ENCODE measurements at places on chromosomes 2 and 18.
A peak's percentile ranks its signal among the peaks of the same experiment; 100 is the strongest.

DNA sequence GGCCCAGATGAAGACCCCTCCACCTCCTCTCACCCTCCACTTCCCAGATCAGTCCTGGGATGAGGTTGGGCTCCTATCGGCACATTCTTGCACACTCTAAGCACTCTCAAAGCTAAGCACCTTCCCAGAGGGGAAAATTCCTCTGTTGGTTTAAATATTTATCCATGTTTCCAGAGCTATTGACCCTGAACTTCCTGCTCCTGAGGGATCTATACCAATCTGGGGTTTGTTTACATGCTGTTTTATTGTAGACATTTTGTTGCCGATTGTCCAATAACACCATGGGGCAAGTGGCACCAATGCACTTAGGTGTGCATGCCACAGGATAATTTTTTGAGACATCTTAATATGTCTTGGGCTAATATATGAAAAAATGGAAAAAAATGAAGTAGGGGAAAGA is 476.2 kb downstream of the SLC4A3 start:
- no peak for DNase-seq

- DNase-seq, result no peak
Measured at GRCh38 chr2:239159476-239159911, 241.3 kb downstream of the HDAC4 start.

GRCh38 chr2:46951290-46952064 is 35.9 kb upstream of the MCFD2 start:
- no peak for DNase-seq

DNA sequence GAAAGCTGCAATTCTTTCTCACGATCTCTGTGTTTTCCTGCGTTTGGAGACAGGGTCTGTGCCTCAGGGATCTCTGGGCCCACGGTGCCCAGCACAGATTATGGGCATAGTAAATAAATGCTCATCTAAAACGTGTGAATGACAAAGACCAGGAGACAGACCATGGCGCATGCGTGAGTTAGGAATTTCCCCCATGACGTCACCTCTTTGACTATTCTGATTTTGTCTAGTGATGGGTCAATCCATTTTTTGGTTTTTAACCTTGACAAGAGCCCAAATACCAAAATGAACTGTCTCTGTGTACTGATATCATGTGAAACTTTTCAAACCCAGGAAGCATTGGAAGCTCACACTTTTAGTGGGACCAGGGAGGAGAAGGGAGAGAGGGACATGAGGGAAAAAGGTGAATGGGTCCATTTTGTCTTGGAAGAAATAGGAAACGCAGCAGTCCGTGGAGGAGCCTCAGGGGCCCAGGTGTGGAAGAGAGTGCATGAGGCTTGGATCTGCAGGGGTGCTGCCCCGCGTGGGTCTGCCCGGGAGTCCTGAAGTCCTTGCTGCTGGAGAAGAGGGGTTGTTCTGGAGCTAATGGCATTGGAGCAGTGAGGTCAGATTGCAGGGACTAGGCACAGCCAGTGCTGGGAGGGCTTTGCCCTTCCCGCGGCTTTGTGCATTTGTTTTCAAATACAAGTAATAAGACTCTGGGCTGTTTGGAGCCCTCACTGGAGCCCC is 172.2 kb downstream of the ASB1 start:
- DNase-seq, result no peak

- DNase-seq, result no peak
Measured at GRCh38 chr18:64254399-64255093, 105.7 kb upstream of the LINC00305 start.

DNA sequence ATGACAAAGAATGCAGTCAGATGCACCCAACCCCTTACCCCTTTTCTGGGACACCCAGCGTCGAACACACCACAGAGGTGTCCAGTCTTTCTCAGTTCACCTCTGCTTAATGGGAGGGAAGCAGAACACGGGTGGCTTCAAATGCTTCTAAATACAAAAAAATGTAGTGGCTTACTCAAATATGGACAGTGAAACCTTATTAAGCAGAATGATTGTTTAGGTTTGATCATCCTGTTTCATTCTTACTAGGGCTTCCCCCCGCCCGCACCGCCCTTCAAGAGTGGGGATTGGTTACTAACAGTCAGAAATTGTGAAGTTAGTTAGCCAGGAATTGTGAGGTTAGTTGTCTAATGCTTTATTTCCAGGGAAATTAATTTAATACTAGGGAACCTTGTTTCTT is 21.6 kb downstream of the ATG16L1 start:
- no peak for DNase-seq

- no peak for DNase-seq
Measured at GRCh38 chr2:26473796-26474195, 4.1 kb downstream of the OTOF start.

GRCh38 chr2:45768208-45768607 is 116.7 kb downstream of the PRKCE start:
- DNase-seq, result no peak

DNA sequence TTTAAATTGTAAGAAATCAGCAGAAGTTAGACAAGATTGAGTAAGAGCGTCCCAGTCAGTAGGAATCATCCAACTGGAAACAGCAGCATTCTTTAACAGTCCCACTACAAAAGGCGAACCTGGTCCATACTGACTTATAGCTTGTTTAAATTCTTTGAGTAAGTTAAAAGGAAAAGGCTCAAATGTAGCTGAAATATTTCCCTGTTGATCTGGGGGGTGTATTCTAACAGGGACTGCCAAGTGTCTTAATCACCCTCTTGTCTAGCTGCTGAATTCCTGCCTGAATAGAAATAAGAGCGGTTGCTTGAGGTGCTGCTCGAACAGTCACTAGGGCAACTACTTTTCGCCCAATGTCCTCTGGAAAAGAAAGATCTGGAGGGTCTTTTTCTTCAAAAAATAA is 56.4 kb upstream of the FMNL2 start:
- no peak for DNase-seq

DNA sequence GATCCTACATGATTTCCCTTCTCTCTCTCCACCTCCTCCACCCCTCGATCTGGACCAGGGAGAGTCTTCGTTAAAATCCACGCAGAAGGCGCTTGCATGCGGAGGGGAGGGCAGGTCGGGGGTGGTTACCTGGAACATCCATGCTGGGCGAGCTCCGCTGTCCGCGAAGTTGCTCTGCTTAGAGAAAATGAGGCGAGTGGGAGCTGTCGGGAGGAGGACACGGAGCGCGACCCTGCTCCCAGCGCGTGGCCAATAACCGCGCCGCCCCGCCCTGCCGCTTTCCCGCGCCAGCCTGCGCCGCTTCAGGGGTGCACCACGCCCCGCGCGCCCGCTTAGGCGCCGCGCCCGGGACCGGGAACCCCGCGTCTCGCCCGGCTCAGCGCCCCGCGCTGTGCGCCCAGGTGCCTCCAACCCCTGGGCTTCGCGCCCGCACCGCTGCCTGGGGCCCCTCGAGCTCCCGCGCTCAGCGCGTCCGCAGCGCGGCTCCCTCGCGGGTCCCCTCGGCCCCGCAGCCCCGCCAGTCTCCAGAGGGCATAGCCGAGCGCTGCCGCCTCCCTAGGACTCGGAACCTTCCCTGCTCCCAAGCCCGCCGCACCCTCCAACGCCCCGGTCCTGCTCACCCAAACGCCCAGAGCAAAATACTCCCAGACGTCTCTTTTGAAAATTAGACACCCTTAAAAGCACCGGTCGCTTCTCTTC is 636 bp downstream of the CBLN2 start:
- no peak for DNase-seq

DNA sequence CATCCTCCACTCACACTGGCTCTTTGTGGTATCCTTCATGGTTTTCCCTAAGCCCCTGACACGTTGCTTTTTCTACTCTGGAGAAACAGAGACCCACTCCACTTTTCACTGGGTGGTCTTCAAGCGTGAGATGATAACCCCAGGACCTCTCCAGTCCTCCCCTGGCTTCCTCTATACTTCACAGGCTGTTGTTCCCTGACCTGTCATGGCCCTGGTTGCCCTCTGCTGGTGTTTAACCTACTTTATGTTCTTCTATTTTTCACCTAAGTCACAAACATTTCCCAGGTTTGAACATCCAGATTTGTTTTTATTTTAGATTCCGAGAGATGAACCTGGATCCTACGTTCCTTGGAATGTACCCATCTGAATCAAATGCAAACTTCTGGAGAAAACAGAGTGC is 84.5 kb downstream of the AOX1 start:
- no peak for DNase-seq

DNA sequence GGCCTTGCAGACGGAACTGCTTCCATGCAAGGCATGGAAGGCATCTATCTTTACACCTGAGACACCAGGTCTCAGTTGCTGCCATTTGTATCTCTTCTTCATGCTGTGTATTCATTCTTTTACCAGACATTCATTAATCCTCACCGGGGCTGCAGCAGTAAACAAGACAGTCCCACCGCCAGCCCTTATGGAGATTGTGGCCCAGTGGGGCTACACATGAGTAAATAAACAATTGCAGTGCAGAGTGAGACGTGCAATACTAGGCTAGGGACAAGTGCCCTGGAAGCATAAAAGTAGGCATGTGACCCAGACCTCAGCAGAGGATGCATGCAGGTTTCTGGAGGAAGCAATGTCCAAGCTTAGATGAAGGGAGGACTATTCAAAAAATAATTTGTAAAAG is 497.6 kb upstream of the KLHL29 start:
- DNase-seq, result no peak

- DNase-seq, result no peak
Measured at GRCh38 chr2:218691234-218691633, 19.3 kb downstream of the STK36 start.

- no peak for DNase-seq
Measured at GRCh38 chr2:72023678-72024390, 123.8 kb downstream of the CYP26B1 start.

GRCh38 chr2:240392084-240392947 is 43.1 kb upstream of the GPC1 start:
- DNase-seq, result no peak

GRCh38 chr2:53987336-53987921 is 16.6 kb upstream of the PSME4 start:
- peak; percentile 24 for DNase-seq

GRCh38 chr18:25348386-25349130 is 3.4 kb downstream of the ZNF521 start:
- peak; percentile 41 for DNase-seq

DNA sequence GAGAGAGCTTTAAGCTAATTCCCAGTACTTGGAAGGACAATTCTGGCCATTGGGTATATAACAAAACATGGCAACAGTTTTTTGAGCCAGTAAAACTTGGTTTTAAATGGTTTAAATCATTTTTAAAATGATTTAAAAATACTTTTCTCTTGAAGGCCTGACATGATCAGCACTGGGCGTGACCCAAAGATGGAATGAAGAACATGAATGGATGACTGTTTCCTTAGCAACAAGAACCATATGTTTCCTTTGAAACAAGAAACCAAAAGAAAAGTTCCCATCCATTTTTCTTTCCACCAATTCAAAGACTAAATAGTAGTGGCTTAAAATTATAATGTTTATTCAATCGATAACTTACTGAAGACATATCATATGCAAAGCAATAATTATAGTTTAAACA is 348.3 kb upstream of the FIGN start:
- DNase-seq, result no peak

GRCh38 chr18:34659579-34660517 is 50.2 kb upstream of the DTNA start:
- DNase-seq, result peak; percentile 77

- no peak for DNase-seq
Measured at GRCh38 chr2:196409376-196409775, 230.1 kb upstream of the CCDC150 start.

- peak; percentile 40 for DNase-seq
Measured at GRCh38 chr2:8229546-8229986, 452.3 kb upstream of the ID2 start.

DNA sequence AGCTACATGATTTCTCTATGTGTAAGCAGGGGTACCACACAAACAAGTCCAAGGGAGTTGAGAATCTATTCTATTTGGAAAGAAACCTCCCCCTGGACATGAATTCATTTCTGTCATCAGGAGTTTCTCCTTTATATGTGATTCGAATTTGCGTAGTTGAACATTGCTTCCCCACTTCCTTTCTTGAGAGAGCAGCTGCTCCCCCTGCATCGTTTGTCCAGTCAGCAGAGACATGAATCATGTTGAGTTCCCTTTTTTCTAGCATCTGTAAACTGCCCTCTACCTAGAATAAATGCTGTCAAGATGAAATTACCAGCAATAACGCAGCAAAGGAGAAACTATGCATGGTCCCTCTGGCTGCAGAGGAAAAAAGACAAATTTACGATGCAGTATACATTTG is 73.8 kb downstream of the KIF5C start:
- no peak for DNase-seq

DNA sequence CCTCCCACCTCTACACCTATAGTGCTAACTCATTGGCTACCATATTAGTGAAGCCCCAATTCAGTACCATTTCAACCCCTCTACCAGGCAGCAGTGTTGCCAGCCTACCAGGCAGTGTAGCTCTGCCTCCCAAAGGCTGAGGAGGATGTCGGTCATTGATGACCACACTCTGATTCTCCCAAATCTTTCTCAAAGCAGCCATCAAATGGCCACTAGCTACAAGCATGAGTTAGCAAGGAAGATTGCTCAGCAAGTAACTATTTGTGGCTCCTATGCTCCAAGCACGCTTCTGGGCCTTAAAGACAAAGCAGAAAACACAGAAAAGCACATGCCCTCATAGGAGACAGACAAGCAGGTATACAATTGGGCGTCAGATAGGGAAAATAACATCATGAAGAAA is 42.7 kb upstream of the AFF3 start:
- DNase-seq, result no peak

DNA sequence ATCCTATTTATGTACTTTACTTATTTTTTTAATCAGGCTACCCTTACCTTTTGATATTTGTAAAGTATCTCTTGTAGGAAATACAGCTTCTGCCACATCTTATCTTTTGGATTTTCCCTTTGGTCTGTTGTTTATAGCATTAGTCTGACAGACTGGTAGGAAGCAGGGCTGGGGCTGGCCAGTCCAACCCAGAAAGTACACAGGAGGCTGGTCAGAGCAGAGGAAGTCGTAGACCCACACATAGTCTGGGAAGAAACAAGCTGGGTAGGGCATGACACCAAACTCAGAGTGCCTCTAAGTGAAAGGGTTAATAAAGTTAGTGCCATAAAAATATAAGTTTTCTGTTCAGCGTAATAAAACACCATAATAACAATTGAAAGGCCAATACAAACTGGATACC is 51.7 kb downstream of the BOLA3 start:
- no peak for DNase-seq

DNA sequence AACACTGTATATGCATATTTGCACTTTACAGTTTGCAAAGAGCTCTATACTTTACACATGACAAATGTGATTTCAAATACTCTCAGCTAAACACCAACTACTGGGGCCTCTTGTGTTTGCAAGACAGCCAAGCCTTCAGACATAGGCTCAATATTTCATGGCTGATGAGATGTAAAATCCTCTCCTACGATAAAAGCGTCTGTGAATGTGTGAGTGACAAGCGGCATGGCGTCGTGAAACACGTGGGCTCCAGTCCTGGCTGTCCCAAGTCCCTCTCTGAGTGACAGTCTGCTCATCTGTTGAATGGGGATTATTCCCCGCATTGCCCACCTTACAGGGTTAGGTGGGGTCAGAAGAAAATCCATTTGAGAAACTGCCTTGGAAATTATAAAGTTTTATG is 489.8 kb downstream of the RNF144A start:
- no peak for DNase-seq

GRCh38 chr2:8927510-8928455 is 75.7 kb downstream of the MBOAT2 start:
- DNase-seq, result peak; percentile 18

Data from eye (tissue), 1 donor.